ENCODE measurements at places on chromosomes 12 and 14.

DNA sequence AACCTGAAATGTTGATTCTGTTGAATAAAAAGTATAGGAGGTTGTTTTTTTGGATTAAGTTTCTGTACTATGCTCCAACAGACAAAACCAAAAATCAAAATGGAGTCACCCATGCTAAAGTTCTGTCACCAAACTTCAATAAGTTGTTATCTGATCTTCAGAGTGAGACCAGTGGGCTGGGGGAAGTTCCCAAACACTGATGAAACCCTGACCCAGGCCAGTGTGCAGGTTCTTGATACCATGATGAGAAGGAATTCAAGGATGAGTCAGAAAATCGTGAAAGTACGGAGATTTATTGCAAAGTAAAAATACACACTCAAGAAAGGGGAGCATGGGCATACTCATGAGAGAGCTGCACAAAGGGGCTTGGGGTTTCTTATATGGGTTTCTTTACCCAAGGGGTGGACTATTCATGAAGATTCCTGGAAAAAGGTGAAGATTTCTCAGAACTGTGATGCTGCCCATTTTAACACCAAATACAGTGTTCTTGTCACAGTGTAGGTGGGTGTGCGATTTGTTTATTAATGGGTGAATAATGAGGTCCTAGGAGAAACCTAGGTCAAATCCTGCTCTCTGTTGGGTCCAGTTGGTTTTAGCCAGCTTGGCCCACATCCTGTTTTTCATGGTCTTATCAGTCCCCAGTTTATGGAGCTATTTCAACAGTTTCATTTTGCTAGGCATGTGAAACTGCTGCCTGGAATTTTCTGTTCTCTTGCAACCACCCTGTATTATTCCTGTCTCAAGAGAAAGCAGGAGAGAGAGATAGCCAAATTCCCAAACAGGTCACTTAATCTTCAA, 27.5 kb upstream of the DENND5B start:
- no peak for DNase-seq

- no peak for DNase-seq
Observed at GRCh38 chr14:68606176-68606575, 186.7 kb downstream of the ZFP36L1 start.

DNA sequence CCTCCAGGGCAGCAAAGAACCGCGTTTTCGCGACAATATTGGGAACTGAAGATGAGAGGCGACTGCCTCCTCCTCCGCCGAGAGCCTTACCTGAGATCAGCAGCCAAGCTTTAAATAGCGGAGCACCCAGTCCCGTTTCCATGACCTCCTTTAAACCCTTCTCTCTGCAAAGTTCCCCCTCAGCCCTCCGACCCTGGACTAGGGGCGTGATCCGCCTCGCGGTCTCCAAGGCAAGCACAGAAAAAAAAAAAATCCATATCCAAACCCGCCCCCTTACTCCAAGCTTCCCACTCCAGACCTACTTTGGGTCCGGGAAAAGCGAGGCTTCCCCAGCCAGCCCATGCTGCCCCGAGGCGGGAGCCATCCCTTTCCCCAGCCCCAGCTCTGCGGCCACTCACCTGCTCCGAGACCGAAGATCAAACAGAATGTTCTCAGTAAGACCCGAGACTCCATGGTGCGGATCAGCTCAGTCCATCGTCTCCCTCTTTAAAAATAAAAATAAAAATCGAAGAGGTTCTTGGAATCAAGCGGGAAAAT, 630 bp downstream of the NELL2 start:
- DNase-seq = no peak

DNA sequence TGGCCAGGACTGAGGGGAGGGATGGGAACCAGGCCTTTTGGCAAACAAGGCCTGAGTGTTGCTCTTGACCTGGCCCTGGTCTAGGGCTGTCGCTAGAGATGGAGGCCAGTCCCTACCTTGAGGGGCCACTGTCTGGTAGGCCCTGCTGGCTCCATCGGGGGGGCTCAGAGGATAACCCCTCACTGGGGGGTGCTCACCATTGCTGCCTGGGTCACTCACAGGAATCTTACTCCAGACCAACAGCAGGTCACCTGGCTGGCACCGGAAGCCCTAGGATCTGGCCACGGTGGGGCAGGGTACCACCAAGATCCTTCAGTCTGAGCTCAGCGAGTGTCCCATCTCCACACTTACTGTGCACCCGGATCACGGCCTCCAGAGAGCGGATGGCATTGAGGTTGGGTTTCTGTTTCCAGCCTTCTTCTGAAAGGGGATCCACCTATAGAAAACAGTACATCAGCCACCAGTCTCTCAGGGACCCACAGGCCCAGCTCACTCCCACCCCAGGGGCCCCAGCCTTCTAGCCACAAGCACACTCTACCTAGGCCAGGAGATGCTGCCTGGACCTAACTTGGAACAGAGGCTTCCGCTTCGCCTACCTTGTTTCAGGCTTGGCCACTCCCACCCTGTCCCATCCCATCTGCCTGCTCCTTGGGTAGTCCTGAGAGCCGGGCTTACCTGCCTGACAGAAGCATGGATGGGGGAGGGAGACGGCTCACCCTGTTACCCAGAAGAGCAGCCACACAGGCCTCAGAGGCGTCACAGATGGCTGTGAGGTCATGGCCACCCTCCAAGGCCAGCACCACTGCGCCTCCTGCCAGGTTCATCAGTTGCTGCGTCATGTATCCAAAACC, 12.2 kb downstream of the SLC48A1 start:
- DNase-seq = no peak

DNA sequence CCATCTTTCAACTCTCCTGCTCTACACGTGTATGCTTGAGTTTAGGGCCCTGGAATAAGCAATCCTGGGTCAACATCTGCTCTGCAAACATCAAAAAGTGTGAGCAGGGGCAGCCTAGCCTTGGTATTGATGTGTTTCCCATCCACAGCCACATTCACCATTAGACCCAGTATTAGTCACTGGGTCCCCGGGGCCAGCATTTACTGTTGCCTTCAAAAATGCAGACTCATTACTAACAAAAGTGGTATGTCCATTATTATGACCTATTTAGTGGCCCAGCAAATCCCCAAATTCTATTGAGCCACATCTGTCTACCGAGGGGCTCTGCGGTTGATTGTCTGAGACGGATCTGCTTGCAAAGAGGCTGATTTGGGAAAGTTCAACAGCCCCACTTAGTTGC, 661.8 kb downstream of the DIO2 start:
- DNase-seq = no peak

GRCh38 chr14:36939265-36939664, 233.1 kb downstream of the SLC25A21 start:
- no peak for DNase-seq

DNA sequence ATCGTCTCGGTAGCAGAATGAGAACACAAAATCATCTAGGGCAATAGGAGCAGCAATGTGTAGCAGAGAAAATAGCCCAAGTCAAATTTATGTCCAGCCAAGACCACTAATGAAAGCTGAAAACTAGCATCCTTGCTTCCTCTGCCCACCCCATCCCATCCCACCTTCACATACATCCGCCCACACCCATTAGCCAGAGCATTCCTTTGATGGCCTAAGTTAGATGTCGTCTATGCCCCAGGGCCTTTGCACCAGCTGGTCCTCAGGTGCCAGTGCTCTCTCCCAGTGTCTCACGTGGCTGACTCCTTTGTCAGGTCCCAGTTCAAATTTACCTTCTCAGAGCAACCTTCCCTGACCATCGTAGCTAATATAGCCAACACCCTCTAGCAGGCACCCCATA, 17.8 kb upstream of the PPP2R5C start:
- no peak for DNase-seq

- DNase-seq = no peak
Observed at GRCh38 chr12:6208130-6208529, 7.9 kb downstream of the CD9 start.

- DNase-seq = no peak
Observed at GRCh38 chr12:128426511-128426910, 159.5 kb downstream of the TMEM132C start.

- peak; percentile 26 for DNase-seq
Observed at GRCh38 chr12:132327336-132328171, 1.8 kb downstream of the GALNT9 start.

- no peak for DNase-seq
Observed at GRCh38 chr12:122669397-122670070, 33.6 kb downstream of the HCAR2 start.

DNA sequence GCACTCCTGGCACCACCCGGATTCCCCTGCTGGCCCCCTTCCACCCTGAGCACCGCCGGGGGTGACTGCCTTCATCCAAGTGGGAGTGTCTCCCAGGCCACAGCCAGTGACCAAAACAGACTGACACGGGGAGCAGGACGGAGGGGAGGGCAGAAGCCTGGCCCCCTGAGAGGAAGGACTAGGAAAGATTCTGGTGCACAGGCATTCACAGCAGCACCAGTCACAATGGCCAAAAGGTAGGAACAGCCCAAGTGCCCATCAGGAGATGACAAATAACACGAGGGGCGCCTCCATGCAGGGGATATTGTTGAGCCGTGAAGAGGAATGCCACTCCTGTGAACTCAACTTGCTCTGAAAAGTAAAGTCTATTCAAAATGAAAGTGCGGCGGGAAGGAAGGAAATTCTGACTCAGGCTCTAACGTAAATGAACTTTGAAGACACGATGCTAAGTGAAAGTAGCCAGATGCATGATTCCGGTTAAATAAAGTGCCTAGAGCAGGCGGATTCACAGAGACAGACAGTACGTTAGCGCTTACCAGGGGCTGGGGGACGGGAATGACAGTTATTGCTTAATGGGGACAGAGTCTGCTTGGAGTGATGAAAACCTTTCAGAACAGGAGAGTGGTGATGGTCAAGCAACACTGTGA, 146.1 kb upstream of the NCOR2 start:
- peak; percentile 85 for DNase-seq

- DNase-seq = no peak
Observed at GRCh38 chr12:132460571-132460970, 29.4 kb upstream of the FBRSL1 start.

GRCh38 chr14:77065851-77066577, 32.0 kb upstream of the CIPC start:
- no peak for DNase-seq

DNA sequence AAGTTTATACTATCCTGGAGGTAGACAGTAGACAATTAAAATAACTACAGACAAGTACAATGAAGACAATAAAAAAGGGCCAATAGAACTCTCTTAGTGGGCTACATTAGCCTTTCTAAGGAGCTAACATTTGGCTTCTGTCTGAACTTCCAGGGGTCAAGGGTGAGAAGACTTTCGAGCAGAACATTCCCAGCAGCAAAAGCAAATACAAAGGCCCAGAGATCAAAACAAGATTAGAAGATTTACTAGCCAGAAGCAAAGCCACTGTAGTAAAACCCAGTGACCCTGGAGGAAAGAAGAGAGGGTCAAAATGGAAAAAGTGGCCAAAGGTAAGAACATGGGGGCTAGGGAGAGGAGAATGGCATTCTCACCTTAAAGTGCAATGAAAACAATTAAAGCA, 63.2 kb downstream of the ATP2B1 start:
- no peak for DNase-seq

DNA sequence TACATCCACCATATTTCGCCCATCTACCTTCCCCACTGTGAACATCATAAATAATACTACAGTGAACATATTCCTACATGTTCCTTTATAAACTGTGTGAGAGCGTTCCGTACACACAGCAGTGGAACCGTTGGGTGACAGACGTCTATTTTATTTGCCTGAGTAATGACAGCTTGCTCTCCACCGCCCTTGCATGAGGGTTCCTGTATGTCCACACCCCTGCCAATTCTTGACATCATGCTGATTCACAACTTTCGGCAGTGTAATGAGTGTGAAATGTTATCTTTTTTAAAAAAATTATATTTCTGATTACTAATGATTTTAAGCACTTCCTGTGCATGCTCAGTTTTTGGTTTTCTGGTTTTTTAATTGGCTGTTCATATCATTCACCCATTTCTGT, 4.3 kb upstream of the RAD52 start:
- DNase-seq = no peak

GRCh38 chr12:116783525-116784237, 45.6 kb downstream of the RNFT2 start:
- no peak for DNase-seq

- DNase-seq = no peak
Observed at GRCh38 chr12:83322809-83323208, 636.1 kb downstream of the TMTC2 start.

DNA sequence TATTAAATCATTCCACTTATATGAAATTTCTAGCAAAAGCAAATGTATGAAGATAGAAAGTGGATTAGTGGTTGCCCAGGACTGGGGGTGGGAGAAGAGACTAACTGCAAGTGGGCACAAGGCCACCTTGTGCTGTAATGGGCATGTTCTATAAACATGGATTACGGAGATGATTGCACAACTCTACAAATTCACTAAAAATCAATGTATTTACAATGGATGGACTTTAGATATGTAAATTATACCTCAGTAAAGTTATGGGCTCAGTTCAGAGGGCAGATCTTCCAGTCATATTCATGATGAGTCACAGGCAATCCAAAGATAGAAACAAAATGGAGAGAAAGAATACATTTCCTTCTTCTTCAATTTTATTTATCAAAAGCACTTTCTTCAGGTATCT, 173.9 kb downstream of the NDUFA12 start:
- no peak for DNase-seq
